ENCODE measurements at places on chromosomes 7 and 10.

GRCh38 chr10:44993922-44994751 lies 6.6 kb upstream of the ZNF22 start:
- no peak for DNase-seq

DNA sequence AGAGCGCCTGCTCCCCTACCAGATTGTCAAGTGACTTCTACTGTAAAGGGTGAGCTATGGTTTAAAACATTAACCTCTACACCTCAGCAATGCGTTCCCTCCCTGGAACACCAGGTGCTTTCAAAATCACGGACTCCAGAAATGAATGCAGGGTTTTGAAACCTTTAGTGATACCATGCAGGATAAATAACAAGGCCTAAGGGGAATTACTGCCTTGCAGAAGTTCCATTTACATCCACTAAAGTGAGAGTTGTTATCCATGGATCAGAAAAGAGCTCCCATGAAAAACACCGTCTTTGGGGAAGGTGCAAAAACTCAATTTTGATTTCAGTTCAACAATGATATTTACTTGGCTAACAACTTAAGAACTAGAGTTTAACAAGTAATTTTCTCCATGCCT lies 4.0 kb downstream of the FZD8 start:
- DNase-seq = no peak

DNA sequence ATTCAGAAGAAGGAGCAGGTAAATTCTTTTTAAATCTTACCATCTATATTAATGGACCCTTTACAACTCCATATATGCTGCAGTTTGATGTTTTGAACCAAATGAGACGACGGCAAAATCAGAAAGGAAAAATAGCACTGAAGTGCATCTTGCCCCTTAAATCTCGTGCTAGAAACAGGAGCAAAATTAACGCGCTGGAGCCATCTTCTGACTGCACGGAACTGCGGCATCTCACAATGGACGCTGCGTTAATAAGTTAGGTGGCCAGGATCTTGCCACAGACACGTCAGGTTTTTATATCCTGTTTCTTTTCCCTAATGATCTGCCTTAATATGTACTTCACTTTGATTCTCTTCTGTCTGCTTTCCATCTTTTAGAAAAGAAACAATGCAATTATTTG lies 354.5 kb downstream of the TFEC start:
- no peak for DNase-seq

GRCh38 chr7:48090095-48090805 lies 1.2 kb downstream of the UPP1 start:
- no peak for DNase-seq

DNA sequence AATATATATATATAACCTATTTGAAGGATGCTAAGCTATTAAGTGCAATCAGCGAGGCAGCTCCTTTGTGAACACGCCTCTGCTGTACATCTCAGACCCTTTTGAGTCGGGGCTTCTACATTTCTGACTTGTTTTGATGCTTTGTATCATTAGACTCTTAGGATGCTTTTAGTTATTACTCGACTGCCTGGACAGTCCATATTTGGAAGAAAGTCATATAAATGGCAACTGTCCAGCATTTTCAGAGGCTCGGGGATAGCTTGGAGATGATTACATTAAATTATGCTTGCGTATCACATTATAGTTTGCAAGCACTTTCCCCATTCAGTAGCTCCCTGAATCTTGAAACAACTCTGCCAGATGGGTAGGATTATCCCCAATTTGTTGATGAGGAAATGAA lies 257.9 kb downstream of the PTEN start:
- no peak for DNase-seq

- DNase-seq = no peak
Measured at GRCh38 chr10:69180525-69181204, 631 bp downstream of the SUPV3L1 start.

- DNase-seq = no peak
Measured at GRCh38 chr10:22542773-22543172, 171.6 kb downstream of the PIP4K2A start.

DNA sequence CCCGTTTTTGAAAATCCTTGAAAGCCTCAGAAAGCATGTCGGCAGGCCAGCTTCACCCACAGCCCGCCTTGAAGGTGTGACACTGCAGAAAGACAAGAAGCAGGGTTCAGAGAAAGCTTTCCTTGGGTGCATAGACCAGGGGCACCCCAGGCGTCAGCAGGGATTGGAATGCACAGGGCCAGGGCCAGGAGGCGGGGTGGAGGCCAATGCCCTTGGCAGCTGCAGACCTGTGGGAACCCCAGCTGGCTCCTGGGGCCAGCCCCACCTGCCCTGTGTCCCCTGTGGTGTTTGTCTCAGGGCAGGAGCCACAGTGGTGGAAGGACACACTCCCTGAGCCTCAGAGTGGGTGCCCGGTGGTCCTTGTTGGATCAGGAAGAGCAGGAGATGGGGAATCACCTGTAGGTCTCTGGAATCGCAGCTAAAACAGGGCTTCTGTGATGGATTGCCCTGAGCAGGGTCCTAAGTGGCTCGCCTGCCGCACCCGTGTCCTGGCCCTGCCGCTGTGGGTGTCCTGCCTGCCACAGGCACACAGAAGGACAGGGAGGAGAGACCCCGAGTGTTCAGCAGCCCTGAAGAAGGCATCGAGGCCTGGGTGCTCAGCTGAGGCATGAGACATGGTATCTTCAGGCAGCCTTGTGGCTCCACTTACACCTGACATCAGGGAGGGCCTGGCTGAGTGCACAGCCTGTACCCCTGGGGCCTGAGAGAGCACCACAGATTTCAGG lies 32.5 kb downstream of the ANXA8 start:
- no peak for DNase-seq

GRCh38 chr10:74052994-74053393 lies 55.1 kb downstream of the VCL start:
- DNase-seq = no peak

DNA sequence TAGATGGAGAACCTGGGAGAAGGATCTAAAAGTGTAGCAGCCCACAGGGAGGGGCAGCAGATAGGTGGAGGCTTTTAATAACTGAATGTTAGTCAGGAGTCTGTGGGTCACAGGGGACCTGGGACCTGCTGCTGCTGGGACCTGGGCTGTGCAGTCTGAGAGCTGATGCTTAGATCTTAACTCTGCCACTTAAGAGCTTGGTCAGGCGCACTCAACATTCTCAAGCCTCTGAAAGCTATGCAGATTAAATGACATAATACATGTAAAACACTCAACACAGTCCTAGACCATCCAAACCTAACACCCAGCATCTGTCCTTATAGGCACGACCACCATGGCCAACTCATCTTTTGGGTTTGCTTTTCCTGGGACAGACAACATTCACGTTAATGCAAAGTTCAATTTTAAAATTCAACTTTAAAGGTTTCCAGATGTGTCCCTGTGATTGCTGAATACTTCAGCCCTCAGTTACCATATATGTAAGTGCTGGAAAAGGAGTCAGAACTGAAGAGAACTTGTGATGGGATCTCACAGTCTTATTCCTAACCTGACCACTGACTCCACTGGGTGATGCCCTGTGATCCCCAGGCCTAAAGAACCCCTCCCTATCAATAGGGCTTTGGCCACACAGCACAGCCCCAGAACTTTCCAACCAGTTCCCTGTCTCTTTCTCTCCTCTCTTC lies 321.0 kb downstream of the PLXNA4 start:
- DNase-seq = no peak

- DNase-seq = no peak
Measured at GRCh38 chr10:44567471-44567870, 182.6 kb upstream of the CXCL12 start.

- DNase-seq = no peak
Measured at GRCh38 chr7:157409149-157409752, 72.4 kb downstream of the DNAJB6 start.

GRCh38 chr7:139455789-139456188 lies 27.7 kb downstream of the KLRG2 start:
- no peak for DNase-seq

GRCh38 chr10:76282061-76283025 lies 850.9 kb downstream of the LRMDA start:
- DNase-seq = no peak

GRCh38 chr7:112079122-112079521 lies 127.1 kb downstream of the DOCK4 start:
- DNase-seq = no peak

DNA sequence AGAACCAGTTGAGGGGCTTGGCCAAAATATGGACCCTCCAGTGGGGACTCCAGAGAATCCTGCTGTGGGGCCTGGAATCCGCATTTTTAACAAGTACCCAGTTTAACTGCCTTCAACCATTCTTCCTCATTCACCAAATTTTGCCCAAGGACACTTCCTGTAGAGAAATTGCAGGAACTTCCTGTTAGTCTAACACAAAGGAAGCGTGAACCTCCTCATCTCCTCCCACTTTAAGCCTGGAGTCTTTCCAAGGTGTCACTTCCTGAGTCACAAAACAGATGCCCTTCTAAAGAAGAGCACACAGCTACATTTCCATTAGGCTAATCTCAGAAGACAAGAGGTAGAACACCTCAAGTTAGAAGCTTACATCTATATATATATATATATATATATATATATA lies 188.4 kb downstream of the PPP1R17 start:
- no peak for DNase-seq

DNA sequence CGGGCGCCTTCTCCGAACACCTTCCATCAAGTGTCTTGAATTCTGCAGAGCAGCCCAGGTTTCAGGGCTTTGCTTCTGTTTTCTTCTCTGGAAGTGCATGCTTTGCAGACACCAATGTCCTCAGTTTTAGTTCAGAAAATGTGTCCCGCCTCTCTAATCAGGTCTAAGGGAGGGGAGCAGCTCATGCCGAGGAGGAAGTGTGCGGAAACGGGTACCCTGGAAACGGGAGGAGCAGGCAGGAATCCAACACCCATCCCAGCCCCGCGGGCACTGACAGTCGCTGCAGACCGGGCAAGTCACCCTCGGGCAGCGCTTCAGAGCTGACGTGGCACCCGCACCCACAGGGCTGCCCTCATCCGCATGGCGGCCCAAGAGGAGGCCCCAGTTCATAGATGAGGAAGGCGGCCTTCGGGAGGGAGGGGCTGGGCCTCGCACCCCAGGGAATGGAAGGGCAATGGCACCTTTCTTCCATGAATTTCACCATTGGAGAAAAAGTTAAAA lies 338.7 kb downstream of the DNAJB6 start:
- DNase-seq = no peak

DNA sequence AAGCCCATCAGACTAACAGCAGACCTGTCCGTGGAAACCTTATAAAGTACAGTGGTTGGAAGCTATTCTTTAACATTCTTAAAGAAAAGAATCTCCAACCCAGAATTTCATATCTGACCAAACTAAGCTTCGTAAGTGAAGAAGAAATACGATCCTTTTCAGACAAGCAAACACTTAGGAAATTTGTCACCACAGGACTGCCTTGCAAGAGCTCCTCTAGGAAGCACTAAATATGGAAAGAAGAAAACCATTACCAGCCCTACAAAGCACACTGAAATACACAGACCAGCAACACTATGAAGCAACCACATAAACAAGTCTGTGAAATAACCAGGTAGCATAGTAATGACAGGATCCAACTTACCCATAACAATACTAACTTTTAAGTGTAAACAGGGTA lies 177.7 kb upstream of the PRSS1 start:
- DNase-seq = no peak

- no peak for DNase-seq
Measured at GRCh38 chr7:93958216-93958615, 36.7 kb downstream of the GNG11 start.

DNA sequence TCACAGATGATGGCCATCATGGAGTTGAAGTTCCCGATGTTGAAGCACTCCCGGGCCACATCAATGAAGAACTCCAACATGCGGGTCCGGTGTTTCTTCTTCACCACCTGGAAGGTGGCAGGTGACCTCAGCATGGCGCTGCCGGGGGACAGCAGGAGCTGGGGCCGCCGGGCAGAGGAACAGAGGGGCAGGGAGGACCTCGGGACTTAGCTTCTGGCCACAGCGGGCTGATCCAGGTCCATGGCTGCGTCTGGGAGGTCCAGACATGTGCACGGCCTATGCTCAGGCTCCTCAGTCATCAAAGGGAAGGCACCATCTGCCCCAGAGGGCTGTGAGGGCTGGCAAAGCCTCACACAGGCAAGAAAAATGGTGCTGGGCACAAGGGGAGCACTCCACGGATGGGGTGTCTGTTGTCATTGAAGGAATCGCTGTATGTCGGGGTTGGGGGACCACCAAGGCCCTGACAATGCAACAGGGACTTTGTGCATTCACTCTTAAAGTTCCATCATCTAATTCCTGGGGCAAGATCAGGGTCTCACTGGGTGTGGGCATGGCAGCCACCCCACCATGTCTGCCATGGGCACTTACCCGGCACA lies 60.9 kb downstream of the CSGALNACT2 start:
- no peak for DNase-seq
